AG09309 (cell line): ENCODE measurements at places on chromosomes 11 and 22.

GRCh38 chr11:97355230-97355629 is 965.4 kb downstream of the JRKL start:
- DNase-seq: no peak

- DNase-seq: no peak
These were observed 22.0 kb upstream of the P2RY6 start for GRCh38 chr11:73249853-73250783.

GRCh38 chr22:41504397-41504796 is 35.5 kb downstream of the ACO2 start:
- no peak for DNase-seq

GRCh38 chr11:65888163-65888814 is at the start of gene FIBP:
Gene FIBP (minus strand): TSS chr11:65888471. CDS start chr11:65888418, 53 bp downstream.
- DNase-seq: peak; percentile 87

DNA sequence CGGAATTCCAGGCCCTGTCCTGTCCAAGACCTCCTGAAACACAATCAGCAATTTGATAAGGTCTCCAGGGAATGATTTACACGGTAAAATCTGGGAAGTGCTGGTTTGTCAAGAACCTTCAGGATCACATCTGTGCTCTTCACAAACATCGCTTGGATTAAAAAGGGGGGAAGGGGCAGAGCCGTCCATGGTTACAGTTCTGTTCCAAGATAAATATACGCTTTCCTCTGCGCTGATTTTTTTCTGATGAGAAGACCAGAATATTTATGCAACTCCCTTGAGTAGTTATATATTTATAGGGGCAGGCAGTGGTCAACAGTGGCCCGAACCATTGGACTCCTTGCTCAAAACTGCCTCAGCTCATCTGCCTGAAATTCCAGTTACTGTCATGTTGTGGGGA is 9.2 kb upstream of the APOL5 start:
- no peak for DNase-seq

DNA sequence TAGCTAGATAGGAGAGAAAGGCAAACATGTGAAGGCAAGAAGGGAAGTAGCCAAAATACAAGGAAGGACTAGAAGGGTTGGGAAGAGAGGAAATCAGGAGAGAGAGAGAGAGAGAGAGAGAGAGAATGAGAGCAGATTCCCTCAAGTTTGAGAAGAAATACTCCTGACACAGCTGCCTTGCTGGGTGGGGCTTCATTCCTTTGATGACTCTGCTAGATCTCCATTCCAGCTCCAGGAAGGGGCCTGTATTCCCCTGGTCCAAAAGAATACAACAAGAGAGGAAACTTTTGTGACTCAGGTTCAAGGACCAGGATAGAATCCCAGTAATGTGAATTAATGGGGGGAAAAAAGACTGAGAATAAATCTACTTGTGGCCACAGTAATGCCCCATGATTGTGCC is 62.9 kb upstream of the SPON1 start:
- no peak for DNase-seq

DNA sequence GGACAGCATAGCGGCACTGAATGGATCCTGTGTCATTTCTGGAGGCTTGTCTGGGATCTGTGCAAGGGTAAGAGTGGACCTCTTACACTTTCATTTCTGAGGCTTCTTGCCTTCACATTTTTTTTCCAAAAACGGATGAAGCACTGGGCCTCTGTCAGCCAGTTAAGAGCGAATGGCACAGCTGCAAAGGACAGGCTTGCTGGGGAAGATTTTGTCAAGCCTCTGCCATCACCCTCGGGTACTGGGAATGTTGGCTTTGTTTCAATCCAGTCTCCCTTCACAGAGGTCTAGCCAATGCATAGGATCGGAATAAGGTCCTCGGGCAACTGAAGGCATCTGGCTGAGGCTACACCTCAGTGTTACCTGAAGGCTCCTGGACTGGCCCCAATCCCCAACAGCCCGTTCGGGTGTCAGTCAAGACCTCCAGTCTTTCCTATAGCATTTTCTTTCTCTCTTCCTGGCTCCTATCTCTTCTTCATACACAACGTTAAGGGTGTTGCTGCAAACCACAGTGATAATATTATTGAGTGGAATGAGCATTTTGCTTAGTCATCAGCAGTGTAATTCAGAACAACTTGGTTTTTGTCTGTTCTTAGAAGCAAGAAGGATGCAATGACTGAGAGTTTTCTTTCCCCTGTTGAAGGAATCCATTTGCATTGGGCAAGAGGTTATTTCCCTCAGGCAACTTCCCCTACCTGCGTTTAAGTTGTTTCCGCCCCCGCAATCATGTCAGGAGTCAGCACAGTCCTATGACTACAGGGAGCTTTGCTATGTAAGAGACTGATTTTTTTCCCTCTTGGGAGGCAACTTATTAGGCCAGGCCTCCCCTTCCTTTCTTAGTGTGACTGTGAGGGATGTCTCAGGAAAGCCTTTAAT is 22.8 kb downstream of the NPAT start:
- DNase-seq: peak; percentile 16

DNA sequence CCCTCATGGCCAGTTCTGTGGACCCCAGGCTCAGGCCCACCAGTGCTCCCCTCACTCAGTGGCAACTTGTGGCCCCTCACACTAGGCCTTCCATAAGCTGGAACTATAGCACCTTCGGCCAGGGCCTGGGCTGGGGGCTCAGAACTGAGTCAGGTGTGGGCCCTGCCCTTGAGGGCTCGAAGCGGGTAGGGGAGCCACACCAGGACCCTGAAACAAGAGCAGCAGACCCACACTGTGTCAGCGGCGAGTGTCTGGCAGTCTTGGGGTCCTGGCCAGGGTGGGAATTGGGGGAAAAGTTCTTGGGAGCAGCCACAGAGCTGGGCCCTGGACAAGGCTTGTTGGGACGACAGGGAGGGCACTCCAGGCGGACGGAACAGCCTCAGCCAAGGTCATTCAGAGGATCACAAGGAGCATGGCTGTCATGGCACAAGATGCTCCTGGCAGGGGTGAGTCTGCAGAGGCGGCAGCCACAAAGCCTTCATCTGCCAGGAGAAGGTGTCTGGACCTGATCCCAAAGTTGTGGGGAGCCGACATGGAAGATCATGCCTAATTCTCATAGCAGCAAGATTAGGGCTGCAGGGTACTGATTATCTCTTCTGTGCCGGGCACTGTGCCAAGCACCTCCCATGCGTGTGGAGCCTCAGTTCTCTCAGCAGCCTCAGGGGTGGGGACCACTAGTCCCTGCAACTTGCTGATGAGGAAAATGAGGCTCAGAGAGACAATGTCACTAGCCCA is 50.7 kb downstream of the SHISAL1 start:
- DNase-seq: no peak

- DNase-seq: no peak
These were observed 102.5 kb downstream of the TIMP3 start for GRCh38 chr22:32904044-32904443.

DNA sequence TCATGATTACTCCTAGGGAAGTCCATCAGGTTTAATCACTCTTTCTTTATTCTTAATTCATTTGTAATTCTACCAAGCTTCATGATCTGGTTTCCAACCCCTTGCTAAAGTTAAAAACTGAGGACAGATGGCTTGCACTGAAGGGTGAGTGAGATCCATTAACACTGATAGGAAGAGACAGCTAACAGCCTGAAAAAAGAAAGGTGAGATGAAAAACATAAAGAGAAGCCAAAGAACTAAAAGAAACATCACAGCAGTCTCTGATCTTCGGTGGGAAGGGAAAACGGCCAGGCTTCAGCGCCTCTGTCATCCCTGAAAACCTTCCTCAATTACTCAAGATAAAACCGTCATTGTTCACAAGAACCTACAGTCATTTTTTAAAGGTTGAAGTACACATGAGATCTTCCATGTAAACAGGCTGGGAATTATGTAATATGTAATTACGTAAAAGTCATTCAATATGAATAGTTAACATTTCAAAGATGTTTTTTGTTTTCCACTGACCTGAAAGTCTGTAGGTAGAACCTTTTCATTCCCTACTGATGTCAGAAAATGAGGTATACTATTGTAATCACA is 41.3 kb downstream of the VSIG10L2 start:
- no peak for DNase-seq

DNA sequence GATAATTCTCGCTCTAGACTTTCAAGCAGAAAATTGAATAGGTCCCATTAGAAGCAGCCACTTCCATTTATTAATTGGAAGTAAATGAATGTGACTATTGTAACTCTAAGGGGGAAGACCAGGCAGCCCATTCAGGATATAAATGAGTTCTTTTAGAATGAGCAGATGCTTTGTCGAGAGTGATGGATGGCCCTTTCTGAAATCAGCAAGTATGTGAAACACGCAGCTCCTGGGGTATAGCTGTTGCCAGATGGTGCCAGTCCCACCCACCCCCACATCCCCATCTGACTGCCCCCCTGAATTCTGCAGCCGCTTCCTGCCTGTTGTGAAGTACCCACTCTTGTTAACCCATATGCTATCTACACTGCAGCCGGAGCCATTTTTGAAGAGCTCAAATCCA is 3.7 kb downstream of the SLC15A3 start:
- DNase-seq: no peak

- no peak for DNase-seq
These were observed 50.0 kb downstream of the TTC28 start for GRCh38 chr22:28629420-28630176.

DNA sequence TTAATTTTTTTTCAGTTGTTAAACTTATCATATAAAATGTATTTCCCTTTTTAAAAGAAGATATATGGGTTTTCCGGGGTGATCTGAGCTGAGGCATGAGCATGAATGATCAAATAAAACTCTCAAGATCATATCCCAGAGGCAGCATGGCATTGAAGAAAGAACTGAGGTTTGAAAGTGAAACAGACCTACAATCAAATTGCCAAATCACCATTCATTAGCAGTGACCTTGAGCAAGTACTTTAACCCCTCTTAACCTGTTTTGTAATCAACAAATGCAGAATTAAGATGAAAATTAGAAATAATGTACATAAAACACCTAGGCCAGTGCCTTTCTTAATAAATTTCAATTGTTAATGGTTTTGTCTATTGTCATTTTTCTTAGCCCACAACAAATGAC is 116.0 kb downstream of the RBFOX2 start:
- DNase-seq: no peak

DNA sequence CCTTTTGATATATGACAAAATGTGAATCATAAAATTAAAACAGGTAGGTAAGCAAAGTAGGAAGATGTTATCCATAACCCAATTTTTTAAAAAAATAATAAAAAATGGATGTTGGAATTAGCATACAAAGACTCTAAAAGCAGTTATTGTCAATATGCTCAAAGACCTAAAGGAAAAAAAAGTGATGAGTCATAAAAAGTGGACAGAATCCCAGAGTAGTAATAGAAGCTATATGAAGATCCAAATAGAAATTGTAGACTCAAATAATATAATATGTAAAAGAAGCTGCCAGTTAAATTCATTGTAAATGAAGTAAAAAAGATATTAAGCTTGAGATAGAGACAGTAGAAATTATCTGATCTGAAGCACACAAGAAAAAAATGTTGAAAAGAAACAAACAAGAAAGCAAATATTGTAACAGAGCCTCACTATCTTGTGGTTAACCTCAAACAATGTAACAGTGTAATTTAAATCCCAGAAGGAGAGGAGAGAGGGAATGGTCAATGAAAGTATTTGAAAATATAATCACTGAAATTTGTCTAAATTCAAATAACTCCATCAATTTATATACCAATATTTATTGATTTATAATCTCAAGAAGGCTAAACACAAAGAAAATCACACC is 773.4 kb upstream of the RAG2 start:
- DNase-seq: no peak

DNA sequence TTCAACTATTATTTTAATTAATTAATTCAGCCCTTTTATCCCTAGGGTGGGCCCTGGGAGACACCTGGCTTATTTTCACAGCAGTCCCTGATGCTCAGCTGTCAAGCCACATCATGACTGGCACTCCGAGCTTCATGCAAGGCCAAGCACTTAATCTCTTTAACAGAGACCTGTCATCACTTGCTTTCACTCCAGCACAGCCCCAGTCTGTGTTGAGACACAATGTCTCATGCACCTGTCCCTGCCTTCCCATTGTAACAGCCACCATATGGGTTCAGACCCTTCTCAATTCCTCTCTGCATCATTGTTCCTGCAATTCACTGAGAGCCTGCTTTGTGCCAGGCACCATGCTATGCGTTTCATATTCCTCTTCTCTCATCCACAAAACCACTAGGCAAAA is 222.2 kb upstream of the TENM4 start:
- no peak for DNase-seq

GRCh38 chr11:350723-351255 is 18.5 kb upstream of the B4GALNT4 start:
- DNase-seq: no peak

DNA sequence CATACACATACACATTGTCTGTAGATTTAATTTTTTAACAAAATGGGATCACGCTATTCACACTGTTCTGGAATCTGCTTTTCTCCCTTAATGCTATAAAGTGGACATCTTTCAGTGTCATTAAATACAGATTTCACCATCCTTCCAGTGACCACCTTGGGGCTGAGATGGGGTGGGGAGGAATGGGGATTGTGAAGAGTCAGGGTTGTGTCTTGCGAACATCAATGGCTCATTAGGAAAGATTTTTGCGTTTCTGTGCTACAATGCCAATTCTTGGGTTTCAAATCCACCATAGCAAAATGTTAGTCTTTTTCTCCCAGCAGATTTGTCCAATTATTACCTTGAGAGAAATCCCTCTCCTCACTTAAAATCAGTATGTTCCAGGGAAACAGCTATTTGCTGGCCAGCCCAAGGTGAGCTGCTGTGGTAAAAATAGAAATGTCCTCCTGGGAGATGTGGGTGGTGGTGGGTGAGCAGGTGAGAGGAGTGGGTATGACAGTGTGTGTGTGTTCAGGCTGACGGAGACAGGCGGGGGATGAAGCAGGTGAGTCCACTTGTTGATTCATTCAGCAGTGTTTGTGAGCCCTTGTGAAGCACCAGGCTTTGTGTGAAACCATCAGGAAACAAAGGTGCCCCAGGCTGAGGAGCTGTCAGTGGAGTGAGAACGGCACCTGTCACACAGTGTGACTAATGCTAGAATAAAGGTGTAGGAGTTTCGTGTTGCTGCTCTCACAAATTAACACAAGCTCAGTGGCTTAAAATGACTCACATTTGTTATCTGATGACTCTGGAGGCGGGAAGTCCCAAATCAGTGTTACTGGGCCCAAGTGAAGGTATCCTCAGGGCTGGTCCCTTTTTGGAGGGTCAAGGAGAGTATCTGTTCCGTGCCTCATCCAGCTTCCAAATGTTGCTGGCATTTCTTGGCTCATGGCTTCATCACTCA is 1.7 kb upstream of the CBX6 start:
- DNase-seq: no peak

DNA sequence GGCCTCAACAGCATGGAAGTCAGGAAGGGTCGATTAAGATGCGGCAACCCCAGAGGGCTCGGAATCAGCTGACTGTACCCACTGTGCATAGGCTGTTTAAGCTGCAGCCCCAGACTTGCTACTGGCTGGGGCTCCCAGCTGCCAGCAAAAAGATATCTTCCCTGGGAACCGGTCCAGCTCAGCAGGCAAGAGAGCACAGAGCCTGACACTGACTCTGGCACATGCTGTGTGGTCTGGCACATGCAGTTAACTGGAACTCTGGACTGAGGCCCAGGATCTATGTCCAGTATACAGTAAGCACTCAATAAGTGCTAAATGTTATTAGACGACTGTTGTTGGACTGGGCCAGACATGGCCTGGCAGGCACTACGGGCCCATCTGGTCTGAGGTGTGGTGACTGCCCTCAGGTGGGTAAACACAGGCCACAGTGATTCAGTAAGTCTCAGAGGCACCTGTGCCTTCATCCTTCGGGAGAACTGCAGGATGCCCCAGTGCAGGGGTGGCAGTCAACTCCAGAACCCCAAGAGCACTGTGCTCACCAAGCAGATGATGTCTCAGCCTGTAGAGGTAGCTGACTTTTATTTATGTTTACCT is 87.6 kb downstream of the LARGE1 start:
- DNase-seq: no peak

GRCh38 chr11:75562836-75563484 is 907 bp downstream of the SERPINH1 start:
- DNase-seq: no peak
